ENCODE measurements at places on chromosomes 6 and 20. TPM values are rescaled to one million over a fixed set of nuclear protein-coding genes. Genes with fewer than 3 reads are reported as not detected.

RIMS1 gene
- polyA plus RNA-seq = 4.0 TPM

GRCh38 chr6:2971420-2972218 is at the start of gene SERPINB6:
Gene SERPINB6 (minus strand): TSS chr6:2971567. CDS start chr6:2959332, 12,235 bp downstream.
- no peak for DNase-seq

EFCAB8 gene
- polyA plus RNA-seq = 0.06 TPM

DNA sequence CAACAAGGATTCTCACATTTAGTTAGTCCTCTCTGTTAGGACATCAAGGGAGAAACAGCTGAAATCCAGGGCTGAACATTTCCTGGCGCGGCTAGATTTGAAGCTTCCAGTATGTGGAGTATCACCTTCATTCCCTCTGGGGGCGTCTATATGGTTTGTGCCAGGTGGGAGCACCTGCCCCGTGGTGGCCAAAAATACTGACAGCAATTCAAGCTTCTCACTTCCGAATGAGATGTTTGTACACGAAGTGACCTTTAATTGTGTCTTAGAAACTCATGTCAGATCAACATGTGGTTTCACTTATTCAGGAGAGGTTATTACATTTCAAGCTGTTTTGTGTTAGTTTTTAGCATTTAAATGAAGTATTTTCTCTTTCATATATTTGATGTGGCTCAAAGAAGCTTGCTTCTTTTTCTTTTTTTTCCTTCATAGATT is 67.3 kb upstream of the ZNF217 start:
- no peak for DNase-seq

GRCh38 chr6:16832043-16832567 is 70.8 kb upstream of the ATXN1 start:
- no peak for DNase-seq

BMP7 gene
- polyA plus RNA-seq = 84.2 TPM
